ENCODE measurements at places on chromosomes 11 and 22. TPM values are rescaled to one million over a fixed set of nuclear protein-coding genes. Genes with fewer than 3 reads are reported as not detected.

DNA sequence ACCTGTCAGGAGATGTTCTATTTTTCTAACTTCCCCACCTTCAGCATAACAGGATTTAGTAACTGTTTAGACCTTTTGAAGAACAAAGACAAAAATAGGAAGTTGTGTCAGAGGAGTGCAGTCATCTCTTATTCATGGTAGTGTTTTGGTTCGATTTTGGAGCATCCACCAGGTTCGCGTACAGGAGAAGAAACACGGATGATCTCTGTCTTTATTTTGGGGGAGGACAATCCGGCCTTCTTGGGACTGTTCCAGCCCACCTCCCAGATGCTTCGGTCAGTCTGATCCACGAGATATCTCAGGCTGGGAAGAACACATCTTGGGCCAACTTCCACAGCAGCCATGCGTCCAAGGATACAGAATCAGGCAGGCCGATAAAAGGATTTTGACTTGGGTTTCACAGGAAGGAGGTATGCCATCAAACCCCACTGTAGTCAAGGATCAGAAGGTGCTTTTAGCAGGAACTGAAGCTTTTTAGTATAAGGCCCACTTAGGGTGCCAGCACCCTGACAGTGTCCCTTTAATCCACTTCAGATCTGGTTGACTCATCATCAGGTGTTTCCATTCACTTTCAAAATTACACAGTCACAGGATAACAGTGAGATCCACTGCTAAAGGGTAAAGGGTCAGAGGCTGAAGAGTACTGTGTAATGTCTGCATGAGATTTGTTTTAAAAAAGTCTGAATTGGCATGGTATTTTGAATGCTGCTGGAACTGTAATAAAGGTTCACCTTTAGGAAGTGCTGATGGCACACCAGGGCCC is 16.5 kb downstream of the PATZ1 start:
- ATAC-seq = no peak

DNA sequence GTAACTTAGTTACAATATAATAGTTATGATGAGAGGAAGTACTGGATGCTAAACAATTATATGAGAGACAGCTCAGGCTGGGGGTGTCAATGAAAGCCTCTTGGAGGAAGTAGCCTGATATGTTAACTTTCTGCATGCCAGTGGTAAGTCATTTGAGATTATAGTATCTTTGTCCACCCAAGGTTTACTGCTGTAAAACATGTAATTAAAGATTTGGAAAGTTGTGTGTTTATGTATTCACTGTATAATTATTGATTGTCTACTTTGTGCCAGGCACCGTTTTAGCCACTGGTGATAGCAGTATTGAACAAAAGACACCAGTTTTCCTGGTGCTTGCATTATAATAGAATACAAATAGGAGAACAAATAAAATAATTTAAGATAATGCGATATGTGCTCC is 624 bp upstream of the DNAJB7 start:
- no peak for ATAC-seq

DNA sequence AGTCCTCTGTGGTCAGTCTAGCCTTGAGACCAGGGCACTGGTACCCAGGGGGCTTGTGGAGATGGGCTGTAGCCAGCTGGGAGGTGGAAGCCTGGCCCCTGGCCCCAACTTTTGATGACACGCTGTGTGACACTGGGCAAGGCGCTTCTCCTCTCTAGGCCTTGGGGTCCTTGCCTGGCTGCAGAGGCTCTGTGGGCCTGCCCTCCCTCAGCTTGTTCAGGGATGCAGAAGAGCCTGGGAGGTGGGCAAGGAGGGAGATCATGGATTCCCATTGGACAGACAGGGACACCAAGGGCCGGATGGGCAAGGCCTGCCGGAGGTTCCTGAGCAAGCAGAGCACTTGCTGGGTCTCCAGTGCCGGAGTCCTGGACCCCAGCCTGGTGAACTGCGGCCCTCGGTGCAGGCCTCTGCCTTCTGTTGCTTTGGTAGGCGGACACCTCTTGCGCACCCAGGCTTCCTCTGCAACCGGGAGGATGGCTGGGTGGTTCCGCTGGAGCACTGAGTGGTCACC is 1.3 kb upstream of the PPP2R5B start:
- ATAC-seq = no peak

DGAT2 gene
- total RNA-seq = 1.6 TPM

GRCh38 chr11:16969010-16969999 is 44.9 kb downstream of the PLEKHA7 start:
- ATAC-seq = no peak
